IPS-NIHi11 (cell line): ENCODE measurements at places on chromosomes 5 and 9.

DNA sequence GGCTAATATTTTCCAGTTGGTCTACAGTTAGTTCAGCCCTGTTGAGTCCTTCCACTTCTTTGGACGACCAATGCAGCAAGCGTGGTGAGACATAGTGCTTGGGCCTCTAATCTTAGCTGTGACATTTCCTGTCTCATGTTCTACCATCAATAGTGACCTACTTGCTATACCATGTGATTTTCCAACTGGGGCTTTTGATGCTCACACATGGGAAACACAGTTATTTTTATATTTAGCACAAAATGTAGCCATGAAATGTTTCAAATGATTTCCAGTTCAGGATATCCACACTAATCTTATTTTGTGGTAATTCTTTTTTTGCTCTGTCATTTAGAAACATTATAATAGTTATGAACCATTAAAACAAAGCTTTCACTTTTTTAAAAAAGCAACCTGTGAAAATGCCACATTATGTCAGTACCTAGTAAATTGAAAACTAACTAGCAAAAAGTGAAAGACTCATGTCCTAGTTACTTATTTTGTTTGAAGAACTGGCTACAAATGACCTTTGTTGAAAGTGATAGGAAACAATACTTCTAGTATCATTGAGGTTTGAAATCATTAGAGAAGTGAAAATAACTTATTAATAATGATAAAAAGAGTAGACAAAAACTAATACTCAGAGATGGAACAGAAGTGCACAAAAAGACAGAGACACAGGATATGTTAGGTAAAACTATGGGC is 18.3 kb downstream of the MARCHF3 start:
- DNase-seq = no peak

GRCh38 chr9:104675611-104676010 is 18.7 kb upstream of the OR13D1 start:
- no peak for DNase-seq

- no peak for DNase-seq
These were observed 35.6 kb downstream of the PTTG1 start for GRCh38 chr5:160457252-160457651.

GRCh38 chr9:91833878-91834255 is 116.2 kb downstream of the ROR2 start:
- DNase-seq = no peak

DNA sequence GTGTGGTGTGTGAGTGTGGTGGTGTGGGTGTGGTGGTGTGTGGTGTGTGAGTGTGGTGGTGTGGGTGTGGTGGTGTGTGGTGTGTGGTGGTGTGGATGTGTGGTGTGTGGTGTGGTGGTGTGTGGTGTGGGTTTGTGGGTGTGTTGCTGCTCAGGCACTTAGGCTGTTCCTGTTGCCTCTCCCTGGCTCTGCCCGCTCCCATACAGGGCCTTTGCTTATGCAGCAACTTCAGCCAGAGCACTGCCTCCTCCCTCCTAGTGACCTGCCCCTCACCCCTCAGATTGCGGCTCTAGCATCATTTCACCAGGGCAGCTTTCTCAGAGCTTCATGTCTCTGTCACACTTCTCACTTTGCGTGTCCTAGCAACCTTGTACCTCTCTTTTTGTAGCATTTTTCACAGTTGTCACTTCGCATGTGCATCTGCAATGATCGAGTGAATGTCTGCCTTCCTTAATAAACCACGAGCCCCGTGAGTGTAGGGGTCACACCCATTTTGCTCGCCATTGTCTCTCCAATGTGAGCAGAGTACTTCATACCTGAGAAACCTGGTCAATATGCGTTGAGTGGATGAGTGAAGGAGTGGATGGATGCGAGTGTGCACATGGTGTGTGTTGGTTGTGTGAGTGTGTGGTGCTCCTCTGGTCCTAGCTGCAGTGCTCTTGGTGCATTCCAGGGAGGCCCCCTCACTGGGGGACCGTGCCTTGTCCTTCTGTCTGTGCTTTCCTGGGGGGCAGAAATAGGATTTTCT is 167.9 kb upstream of the PANK3 start:
- DNase-seq = no peak

DNA sequence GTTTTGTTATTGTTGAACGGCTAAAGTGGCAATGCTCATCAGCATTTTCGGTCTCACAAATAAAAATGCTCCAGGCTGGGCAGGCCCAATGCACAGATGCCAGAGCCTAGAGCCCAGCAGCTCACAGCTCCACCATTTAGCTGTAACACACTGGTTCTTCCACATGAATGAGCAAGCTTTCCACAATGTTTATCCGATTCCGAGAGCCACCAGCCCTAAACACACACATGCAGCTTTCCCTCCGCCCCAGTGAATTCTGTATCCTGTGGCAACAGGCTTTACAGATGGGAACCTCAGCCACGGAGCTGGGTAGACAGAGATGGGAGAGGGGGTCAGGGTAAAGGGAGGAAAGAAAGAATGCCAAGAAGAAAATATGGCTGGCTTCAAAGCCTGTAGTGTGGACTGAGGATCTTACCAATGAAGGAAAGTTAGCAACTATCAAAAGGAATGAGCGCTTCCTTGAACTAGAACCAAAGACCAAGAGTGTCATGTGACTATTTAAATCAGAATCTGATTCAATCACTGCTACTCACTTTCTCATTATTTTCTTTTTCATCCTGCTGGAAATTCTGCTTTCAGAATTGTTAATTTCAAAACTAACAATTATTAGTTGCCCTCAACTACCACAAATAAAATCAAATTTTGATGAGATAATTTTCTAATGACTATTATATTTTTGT is 77.1 kb downstream of the MRPS27 start:
- no peak for DNase-seq
